ENCODE measurements at places on chromosomes 1 and 21.

GRCh38 chr1:115755456-115756370 is 12.8 kb downstream of the CASQ2 start:
- no peak for DNase-seq

- no peak for DNase-seq
Observed at GRCh38 chr1:3785045-3785444, 11.3 kb downstream of the LRRC47 start.

DNA sequence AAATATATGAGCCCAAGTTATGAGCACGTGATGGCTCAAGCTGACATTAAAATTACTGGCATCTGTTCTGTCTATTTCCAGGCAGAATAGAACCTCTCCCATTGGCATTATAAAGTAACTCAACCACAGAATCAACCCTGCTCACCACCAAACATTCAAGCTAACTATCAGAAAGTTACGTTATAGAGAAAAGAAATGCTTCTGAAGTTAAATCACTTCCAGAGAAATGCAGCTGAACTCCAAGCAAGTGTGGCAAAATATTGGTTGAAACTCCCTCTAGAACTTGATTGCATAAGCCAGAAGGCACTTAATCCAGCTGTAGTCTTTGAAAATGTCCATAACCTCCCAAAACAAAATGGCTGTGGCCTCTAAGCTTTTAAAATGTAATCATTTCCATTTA is 36.2 kb upstream of the UBE2U start:
- no peak for DNase-seq

DNA sequence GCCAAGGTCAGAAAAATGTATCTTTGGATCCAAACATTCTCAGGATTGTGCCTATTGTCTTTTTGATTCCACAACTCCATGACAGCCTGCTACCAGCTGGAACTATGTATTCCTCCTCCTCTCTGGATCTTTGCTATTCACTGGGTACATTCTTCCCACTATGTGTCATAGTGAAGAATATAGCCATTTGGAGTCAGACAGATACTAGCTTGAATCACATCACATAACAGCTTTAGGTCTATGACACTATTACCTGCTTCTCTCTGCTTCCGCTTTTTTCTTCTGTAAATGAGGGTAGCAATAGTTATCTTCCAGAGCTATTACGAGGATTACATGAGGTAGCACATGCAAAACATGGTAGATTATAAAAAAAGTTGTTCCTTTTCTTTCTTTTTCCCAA is 5.4 kb upstream of the EXO1 start:
- DNase-seq: no peak

DNA sequence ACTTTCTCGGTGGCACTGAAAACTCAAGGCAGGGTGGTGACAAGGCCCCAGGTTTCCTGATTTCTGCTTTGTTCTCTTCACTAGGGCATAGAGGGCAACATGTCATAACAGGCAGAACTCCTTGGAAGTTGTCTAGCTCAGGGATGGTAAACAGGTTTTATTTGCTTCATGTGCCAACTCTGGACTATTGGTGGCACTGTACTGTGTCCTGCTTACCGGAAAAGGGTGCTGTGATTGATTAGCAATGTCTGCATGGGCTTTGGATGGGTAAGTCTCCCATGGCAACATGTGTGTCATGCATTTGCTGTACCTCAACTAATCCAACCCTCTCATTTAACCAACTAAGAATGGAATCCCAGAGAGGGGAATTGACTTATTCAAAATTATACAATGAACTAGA is 70.7 kb upstream of the USP24 start:
- DNase-seq: no peak

GRCh38 chr1:110216844-110217444 is 6.8 kb downstream of the KCNC4 start:
- DNase-seq: peak; percentile 78

DNA sequence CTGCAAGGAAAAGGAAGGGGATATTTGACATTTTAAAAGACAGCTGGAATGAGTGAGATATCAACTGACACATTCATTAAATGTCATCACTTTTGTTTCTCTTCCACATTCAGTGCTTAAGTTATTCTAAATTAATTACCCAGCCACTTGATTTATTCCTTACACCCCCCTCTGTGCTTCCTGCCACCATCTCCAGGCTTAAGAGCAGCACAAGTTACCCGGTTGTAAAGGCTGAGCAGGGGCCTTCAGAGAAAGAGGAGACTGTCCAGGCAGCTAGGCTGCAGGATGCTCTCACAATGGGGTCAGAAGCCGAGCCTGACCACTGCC is 71.4 kb downstream of the SYT6 start:
- DNase-seq: no peak

DNA sequence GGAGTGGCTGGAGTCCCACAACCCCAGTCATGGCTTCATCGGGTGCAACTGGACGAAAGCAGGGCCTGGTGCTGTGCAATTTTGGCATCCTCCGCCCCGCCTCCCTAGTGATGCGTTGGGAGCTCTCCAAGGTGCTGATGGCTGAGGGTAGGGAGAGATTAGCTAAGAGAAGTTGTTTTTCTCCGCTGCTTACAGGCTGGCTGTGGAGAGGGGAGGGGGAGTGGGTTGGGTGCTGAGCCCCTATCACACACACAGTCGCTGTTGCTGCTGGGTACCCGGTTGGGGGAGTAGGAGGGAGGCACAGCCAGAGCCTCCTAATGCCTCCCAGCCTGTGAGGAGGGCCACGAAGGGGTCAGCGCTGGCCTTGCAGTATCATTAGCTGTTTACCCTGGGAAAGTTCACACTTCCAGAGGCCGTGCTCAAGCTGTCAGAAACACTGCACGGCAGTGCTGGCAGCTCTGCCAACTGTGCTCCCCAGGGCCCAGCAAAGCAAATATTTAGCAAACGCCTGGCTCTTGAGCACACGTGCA is 110.0 kb downstream of the GRIK3 start:
- DNase-seq: peak; percentile 56

DNA sequence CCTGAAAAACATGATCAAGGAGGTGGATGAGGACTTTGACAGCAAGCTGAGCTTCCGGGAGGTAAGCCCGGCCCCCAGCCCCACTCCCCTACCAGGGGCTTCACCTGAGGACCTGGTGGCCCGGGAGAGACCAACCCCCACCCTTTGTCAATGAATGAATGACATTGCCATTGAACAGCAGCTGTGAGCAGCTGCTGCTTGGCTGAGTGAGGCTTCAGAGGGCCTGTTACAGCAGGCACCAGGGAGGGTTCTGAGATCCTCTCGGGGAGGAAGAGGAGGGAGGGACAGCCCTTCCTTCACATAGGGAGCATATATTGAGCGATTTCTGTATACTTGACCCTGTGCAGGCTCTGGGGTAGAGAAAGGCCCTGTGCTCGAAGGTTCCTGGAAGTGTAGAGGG is 12.3 kb upstream of the CTRC start:
- no peak for DNase-seq

GRCh38 chr1:61119085-61119484 is 36.7 kb downstream of the NFIA start:
- DNase-seq: no peak

GRCh38 chr1:178966312-178966711 is 59.4 kb upstream of the FAM20B start:
- DNase-seq: no peak

GRCh38 chr1:213585402-213585801 is 402.4 kb upstream of the PROX1 start:
- no peak for DNase-seq

- DNase-seq: no peak
Observed at GRCh38 chr1:38088791-38089190, 42.2 kb upstream of the POU3F1 start.

- no peak for DNase-seq
Observed at GRCh38 chr1:38860454-38860795, 853 bp upstream of the RRAGC start.

- DNase-seq: no peak
Observed at GRCh38 chr1:119861547-119861946, 34.8 kb downstream of the ADAM30 start.

DNA sequence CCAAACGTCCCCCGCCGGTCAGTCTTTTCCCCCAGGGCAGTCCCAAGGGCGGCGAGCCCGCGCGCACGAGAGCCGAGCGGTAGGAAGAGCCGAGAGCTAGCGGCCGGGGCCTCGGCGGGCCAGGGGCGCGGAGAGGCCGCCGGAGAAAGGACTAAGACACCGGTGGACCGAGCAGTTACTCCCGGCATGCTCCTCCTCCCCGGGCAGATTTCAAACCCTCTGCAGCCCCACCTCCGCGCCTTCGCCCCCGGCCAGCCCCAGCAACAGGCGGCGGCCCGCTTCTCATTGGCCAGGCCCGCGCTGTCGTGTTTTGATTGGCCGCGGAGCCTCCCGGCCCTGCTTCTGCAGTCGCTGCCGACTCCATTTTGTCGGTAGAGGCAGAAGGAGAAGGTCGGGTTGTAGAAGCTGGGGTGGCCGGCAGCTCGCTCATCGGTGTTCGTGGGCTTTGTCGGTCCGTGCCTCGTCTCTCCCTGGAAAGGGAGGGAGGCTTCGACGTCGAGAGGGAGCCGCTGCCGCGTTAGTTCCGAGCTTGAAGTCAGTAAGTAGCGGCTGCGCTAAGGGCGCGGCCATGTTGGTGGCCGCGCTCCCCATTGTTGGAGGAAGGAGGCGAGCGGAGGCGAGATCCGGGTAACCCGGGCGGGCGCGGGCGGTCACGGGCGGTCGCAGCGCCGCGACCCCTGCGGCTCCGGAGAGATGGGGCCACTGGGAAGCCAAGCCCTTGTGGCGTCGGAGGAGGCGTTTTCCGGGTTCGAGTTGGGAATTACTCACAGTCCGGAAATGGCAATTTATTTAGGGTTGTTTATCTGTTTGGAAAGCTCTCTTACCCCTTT is at the start of gene PNRC2:
TSS of gene PNRC2 (plus strand) at position 368 of the 830 bp plus-strand sequence. CDS start 1,630 bp downstream, outside the sequence.
- DNase-seq: peak; percentile 98

GRCh38 chr1:241666419-241666818 is 14.3 kb downstream of the WDR64 start:
- no peak for DNase-seq

DNA sequence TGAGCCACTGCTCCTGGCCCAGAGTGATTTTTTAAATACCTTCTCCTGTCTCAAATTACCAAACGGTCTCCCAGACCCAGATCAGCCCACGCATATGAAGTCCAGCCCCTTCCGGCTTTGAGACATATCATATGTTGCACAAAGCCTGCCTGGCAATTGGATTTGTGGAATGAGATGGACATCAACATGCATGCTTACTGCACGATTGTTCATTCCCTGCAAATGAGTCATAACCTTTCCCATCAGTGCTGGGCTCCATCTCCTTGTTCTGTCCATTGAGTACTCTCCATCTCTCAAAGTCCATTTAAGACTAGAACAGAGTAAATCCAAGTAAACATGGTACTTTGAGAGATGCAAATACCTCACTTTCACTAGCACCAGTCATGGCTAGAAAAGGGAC is 612.2 kb upstream of the USP24 start:
- no peak for DNase-seq

Data from activated CD4-positive, alpha-beta T cell treated with anti-CD3 and anti-CD28 coated beads, Interleukin-2, Interleukin-6, amounts not matched to agents 100 ng/mL and 50 ng/mL, durations not matched to agents 16 hours and 8 hours (primary cell).